Activated effector memory CD4-positive, alpha-beta T cell treated with anti-CD3 and anti-CD28 coated beads, Interleukin-2, amount 50 U/mL, for 16 hours (primary cell): ENCODE measurements at places on chromosomes 13 and 19.

- no peak for DNase-seq
These were observed 23.1 kb downstream of the MAU2 start for GRCh38 chr19:19343762-19344161.

GRCh38 chr13:65744836-65745235, 1485.3 kb downstream of the PCDH9 start:
- DNase-seq, result no peak

DNA sequence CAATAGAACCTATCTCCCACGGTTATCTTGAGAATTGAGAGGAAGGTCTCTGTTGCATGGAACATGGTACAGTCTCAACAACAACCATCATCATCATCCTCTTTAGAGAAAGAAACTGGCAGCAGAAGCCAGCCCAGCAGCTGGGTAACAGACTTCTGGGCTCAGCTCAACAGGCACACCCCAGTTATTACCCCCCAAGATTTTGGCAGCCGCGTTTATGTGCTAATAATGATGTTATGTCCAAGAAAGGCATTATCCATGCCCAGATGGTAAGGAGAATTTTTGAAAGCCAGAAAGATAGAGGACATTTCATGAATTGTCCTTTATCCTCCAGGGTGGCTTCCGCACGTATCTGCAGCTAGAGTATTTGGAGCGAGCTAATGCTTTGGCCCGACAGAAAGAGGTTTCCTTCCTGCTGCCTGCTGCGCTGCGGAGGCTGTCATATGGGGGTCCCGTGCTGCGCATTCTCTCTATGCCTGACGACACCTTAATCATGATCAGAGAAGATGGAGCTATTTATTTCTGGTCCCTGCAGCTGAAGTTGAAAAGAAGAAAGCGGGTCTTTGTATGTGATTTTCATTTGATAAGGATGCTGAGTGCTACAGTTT, 89.9 kb downstream of the TEX26 start:
- no peak for DNase-seq

DNA sequence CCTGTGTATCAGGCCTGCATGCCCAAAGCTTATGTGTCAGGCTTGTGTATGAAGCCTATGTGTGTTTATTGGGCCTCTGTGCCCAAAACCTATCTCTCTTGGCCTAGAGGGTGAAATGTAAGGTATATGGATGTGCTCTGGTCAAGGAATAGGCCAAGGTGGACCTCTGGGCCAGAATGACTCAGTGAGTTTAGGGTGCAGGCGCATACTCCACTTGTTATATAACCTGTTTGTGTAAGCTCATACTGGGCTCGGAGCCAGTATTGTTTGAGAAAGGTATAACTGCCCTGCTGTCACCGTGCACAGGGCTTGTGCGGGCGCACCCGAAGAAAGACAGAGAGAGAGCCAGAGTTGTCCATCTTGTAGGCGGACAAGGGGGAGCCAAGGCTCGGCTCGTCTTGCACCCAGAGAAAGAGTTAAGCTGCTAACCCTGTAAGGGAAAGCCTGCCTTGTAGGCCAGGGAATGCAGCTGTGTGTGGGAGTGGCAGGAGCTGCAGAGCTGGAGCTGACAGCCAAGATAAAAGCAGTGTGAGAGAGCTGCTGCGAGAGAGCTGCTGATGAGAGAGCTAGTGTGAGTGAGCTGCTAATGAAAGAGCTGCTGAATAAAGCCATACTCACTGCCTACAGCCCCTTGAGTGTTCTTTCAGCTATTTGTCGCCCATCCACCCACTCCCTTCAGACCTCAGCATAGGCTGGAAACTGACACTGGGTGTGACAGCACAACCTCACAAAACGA, 43.4 kb upstream of the N4BP2L1 start:
- DNase-seq, result no peak

GRCh38 chr13:37207691-37208451, 102.4 kb upstream of the CSNK1A1L start:
- no peak for DNase-seq

- peak; percentile 78 for DNase-seq
These were observed 58.0 kb downstream of the MAP4K1 start for GRCh38 chr19:38559428-38560401.

DNA sequence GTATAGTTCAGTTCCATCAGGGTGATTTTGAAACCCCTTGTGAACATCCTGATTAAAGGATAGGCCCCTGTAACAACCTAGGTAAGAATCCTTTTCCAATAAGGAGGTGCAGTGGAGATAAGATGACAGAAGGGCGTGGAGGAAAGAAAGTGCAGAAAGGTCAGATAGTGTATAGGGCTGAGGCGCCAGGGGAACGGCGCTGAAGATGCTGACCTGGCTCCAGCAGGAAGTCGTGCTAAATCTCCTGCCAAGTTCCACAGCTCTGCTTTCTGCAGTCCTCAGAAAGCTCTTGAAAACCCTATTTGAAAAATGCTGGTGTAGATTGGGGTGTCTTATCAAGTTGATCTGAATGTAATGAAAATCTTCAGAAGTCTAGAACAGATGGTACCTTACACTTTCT, 221.7 kb downstream of the COG6 start:
- no peak for DNase-seq

DNA sequence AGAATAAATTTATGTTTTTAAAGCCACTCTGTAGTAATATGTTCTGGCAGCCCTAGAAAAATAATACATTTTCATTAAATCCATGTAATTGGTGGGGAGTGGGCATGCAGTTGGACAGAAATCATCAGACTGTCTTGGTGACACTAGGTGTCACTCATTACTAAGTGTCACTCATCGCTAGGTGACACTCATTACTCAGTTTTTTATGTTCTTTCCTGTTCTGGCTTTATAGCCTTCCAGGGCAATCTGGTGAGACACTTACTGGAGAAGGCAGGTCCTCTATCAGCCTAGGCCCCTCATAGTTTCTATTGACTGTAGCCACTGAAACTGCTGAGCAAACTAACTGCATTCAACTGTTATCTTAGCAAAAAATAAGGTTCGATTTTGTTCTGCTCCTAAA, 542.1 kb downstream of the SLITRK1 start:
- no peak for DNase-seq

DNA sequence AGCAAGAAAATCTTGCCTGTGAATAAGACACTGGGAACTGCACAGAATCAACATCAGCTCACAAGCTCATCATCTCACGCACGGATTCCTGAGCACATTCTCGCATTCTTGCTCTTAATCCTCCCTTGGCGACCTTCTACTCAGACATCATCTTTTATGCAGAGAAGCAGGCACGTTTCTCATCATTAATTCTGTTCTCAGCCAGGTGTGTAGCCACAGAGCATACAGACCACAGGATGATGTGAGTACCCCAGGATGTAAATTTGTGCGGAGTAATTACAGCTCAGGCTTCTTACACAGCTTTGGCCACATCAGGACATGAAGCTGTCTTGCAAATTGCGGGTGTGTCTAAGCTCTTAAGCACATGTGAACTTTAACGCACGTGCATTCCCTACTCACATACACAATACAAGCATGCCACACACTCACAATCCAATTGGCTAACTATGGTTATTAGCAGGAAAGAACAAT, 36.5 kb upstream of the SACS start:
- DNase-seq, result no peak

- no peak for DNase-seq
These were observed 22.5 kb upstream of the KLF2 start for GRCh38 chr19:16301999-16302694.

GRCh38 chr13:72782717-72783116, 784 bp downstream of the PIBF1 start:
- no peak for DNase-seq

DNA sequence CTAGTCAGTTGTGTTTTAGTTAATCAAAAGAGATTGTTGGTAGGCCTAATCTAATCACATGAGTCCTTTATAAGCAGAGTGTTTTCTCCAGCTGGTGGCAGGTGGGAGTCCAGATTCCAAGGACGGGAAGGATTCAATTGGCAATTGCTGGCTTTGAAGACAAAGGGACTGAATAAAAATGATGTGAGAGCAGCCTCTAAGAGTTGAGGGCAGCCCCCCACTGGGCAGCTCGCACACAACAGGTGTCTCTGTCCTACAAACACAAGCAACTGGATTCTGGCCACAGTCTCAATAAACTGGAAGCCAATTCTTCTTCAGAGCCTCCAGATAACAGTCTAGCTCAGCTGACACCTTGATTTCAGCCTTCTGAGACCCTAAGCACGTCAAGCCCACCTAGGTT, 915.2 kb downstream of the PCDH9 start:
- no peak for DNase-seq

- no peak for DNase-seq
These were observed 36.1 kb downstream of the HPN start for GRCh38 chr19:35077411-35078223.

DNA sequence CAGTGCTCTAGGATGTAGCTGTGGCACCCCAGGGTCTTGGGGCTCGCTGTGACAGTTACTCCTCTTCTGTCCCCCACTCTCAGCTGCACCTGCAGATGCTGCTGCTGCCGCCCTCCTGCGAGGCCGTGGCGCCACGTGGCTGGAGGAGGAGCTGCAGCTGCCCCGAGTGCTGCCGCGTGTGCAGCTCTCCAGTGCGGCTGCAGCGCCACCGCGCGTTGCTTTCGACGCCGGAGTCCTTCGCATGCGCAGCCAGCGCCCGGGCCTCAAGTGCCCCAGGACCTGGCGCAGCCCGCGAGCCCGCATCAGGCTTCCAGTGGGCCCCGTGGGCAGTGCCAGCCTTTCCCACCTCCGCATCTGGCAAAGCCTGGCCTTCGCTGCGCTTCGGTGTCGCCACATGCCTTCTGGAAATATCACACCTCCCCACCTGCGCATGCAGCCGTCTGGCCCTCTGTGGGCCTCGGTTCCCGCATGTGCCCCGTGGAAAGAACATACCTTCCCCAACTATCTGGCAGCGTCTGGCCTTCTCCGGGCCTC, 692 bp upstream of the ZNF580 start:
- peak; percentile 91 for DNase-seq

GRCh38 chr13:41554180-41554579, 96.8 kb downstream of the RGCC start:
- no peak for DNase-seq

DNA sequence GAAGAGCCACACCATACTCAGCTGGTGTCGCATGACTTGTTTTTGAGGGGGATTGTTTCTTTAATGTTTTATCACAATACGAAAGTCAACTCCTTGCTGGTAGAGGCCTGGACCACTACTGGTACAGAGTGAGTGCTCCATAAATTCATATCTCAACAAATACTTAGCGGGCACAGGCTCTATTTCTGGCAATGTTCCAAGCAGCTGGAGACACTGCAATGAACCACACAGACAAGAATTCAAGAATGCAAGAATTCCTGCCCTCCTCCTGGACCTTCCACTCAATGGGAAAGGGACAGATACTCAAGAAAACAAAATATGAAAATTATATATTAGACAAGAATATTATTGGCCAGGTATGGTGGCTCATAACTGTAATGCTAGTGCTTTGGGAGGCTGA, 5.1 kb upstream of the FXYD5 start:
- no peak for DNase-seq

DNA sequence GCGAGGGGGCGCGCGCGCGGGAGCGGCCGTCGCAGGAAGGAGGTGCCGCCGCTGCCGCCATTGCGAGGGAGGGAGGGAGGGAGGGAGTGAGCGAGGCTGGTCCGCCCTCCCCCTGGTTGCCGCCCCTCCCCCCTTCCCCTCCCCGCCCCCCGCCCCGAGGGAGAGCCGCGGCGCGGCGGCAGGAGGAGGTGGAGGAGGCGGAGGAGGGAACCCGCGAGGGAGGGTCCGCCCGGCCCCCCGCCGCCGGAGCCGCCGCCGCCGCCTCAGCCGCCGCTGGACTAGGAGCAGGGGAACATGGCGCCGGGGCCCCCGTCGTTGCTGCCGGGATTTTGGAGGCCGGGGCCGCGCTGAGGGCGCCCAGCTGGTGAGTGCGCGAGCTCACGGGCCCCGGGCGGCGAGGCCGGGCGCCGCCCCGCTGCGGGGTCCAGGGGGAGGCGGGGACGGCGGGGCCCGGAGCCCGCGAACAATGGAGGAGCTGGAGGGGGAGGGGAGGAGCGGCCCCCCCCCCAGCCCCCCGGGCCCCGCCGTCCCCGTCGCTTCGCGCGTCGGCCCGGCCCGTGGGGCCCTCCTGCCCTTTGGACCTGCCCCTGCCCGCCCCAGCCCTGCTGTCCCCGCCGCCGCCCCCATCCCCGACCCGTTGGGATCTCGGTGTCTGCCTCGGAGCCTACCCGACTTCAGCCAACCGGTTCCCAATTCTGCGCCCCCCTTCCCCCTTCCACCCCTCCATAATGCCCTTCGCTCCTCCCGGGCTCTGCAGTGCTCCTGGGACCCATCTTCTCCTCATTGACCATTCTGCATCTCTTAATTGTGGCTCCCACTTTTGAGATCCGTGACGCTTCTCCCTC, at the start of gene ARHGAP35:
TSS of gene ARHGAP35 (plus strand) at position 152 of the 845 bp plus-strand sequence. CDS start 57,679 bp downstream, outside the sequence.
- DNase-seq, result no peak

DNA sequence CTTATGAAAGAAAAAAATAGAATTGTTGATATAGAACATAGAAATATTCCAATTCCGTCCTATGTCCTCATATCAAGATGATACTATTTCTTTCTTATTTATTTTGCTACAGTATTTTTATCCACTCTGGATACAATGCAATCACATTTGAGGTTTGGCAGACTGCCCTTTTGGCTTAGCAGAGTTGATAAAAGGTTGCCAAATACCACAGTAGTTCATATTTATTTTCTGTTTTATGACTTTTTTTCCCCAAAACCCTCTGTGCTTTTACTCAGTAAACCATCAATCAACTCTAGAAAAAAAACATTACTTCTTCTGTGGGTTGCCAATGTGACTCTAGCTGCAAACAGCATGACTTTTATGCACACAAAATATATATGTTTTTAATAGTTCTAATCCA, 424.5 kb downstream of the PCDH9 start:
- DNase-seq, result no peak

DNA sequence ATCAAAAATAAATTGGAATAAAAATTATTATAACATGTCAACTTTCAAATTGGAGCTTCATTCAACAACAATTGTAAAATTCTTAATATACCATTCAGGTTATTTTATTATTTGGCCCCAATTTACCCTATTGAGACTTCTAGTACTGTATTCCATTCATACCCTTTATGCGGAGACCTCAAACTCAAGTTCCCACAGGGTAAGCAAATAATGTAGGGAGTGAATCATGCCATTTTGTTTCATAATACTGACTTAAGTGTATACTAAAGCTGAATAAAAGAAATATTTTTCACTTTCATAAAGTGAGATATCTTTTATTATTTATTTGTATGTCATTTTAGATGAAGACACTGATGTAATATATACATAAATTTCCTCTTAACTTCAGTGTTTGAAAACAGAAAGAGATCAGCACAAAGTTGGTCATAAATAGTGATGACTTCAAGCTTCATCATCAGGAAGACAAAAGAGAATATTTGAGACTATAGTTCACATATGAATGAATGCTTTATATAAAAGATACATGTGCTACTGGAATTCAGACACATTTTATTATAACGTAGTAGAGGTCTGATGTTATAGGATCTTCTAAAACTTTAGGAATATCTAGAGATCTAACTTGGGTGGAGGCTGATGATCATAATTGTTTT, 894.4 kb upstream of the PCDH9 start:
- no peak for DNase-seq

DNA sequence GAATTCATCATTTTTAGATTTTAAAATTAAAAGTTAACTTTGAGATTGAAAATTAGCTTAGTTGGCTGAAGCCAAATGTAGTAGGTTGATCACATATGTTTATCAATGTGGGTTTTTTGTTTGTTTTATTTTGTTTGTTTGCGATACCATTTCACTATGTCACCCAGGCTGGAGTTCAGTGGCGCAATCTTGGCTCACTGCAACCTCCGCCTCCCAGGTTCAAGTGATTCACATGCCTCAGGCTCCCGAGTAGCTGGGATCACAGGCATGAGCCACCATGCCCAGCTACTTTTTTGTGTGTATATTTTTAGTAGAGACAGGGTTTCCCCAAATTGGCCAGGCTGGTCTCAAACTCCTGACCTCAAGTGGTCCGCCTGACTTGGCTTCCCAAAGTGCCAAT, 665.7 kb upstream of the SLC10A2 start:
- DNase-seq, result no peak
